ACHN (cell line): ENCODE measurements at places on chromosomes 7 and 10.

DNA sequence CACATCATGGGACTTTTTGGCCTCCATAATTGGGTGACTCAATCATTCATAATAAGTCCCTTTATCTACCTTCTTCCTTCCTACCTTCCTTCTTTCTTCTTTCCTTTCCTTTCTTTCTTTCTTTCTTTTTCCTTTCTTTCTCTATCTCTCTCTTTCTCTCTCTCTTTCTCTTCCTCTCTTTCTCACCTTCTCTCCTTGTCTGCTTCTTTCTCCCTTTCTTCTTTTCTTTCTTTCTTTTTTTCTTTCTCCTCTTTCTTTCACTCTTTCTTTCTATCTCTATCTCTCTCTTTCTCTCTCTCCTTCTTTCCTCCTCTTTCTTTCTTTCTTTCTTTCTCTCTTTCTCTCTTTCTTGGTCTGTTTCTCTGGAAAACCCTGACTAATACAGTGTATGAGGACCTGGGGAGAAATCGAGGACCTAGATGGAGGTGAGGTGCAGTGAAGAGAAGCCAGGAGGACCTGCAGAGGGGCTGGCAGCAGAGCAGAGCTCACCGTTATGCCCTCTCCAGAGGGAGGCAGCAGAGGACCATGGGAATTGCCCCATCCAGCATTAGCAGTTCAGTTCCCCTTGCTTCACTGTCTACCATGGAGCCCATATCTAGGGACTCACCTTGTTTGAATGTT, 52.7 kb upstream of the BTRC start:
- peak; percentile 59 for DNase-seq

DNA sequence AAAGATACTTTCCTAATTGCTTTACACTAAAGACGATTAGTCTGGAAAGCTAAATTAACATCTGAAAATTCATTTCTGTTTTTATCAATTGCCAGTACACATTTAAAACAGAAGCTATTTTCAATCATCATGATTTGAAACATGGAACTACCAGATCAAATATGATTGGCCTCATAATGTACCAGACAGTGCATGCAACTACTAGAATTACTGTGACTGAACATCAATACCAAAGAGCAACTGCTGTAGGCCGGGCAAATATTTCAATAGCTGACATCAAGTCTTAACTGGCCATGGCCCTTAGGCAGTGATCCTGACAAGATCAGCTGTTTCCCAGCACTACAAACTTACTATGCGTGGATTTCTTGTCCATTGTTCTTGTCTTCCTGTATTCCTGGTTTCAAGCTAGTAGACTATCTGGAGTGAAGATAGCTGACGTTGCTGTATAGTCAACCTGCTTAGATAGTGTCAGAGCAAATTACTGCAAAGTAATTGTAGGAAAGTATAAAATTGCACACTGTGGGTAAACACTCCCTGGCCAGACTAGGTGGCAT, 21.7 kb upstream of the WNT16 start:
- DNase-seq, result no peak

DNA sequence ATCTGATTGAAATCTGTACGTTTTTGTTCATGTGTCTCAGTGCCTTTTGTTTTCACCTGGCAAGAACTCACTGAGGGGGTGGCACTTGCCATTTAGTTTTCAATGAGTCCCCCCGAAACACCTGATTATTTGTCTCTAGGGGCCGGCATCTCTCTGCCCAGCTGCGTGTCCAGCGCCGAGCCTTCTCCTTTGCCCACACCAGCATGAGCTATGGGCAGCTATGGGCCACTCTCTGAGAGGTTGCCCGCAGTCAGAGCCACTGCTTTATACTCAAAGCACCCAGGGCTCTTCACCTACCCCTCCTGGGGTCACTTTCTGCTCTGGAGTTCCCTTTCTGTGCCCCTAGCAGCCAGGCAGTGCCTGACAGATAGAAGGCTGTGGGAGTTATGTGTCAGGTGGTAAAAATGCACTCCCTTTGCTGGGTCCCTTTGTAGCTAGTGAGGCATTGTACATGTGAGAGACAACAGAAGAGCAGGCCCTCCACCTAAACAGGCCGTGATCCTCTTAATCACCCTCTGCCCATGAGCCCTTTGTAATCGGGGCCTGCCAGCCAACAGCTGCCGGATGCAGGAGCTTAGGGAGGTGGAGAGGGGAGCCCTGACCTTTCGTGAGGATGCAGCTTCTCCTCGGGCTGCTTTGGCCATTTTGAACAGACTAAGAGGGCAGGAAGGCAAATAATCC, 133.1 kb upstream of the NPS start:
- DNase-seq, result no peak

DNA sequence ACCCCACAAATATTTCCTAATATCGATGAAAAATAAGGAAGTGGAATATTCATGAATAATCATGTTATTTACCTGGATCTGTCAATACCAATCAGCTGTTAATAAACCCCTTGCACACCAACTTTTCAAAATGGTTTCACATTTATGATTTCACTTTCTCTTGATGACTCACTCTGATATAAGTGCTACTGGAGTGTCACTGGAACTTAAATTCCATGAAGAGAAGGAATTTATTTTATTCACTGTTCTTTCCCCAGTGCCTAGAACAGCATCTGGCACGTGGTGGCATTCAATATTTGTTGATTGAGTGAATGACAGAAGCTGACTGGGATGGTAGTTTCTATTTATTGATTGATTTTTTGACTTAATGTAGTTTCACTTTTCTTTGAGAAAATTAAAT, 3.5 kb upstream of the ENO4 start:
- DNase-seq, result peak; percentile 41

- no peak for DNase-seq
Observed at GRCh38 chr7:151141311-151141854, 26.1 kb downstream of the GBX1 start.
